ENCODE measurements at places on chromosomes 12 and 14.

DNA sequence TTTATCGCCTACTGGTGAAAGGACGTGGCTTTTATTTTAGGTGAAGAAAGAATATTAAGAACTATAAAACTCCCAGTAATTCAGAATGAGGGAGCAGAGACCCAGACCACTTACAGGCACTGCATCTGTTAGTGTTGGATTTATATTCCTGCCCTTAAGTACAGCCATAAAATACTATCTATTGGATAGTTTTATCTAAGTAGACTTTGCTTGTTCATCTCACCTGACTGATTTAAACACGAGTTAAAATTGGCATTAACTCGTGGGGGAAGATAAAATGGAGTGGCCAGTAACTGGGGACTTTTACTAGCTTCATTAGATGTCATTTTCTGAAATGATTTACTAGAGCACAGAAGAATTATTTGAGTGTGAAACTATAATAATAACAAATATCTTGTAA lies 1377.5 kb upstream of the TMEM132C start:
- DNase-seq: no peak

DNA sequence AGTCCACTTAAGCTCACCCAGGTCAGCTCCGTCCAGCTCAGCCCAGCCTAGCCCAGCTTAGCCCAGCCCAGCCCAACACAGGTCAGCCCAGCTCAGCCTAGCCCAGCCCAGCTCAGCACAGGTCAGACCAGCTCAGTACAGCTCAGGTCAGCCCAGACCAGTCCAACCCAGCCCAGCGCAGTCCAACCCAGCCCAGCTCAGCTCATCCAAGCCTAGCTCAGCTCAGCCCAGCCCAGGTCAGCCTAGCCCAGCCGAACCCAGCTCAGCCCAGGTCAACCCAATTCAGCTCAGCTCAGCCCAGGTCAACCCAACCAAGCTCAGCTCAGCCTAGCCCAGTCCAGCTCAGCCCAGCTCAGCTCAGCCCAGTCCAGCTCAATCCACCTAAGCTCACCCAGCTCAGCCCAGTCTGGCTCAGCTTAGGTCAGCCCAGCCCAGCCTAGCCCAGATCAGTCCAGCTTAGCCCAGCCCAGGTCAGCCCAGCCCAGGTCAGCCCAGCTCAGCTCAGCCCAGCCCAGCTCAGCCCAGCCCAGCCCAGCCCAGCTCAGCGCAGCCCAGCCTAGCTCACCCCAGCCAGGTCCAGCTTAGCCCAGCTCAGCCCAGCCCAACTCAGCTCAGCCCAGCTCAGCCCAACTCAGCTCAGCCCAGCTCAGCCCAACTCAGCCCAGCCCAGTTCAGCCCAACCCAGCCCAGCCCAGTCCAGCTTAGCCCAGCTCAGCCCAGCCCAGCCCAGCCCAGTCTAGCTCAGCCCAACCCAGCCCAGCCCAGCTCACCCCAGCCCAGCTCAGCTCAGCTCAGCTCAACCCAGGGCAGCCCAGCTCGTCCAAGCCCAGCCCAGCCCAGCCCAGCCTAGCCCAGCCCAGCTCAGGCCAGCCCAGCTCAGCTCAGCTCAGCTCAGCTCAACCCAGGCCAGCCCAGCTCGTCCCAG lies 184.0 kb downstream of the TMEM121 start:
- DNase-seq: no peak

DNA sequence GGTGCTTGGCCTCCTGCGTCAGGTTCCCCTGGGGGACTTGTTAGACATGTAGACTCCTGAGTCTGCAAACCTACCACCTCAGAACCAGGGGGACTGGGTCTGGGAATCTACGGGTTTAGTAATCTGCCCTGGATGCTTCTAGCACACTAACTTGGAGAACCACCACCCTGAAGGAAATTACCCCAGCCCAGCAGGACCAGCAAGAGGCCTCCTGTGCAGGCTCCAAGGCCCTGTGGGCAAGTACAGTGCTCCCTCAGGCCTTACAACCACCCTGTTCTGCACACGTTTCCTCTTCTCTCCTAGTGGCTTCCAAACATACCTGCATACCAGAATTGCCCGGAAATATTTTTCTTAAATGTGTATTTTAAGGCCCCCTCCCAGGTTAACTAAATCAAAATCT lies 423.0 kb downstream of the FUT8 start:
- no peak for DNase-seq

- peak; percentile 22 for DNase-seq
These were observed 700.2 kb downstream of the DIO2 start for GRCh38 chr14:79511146-79511545.

DNA sequence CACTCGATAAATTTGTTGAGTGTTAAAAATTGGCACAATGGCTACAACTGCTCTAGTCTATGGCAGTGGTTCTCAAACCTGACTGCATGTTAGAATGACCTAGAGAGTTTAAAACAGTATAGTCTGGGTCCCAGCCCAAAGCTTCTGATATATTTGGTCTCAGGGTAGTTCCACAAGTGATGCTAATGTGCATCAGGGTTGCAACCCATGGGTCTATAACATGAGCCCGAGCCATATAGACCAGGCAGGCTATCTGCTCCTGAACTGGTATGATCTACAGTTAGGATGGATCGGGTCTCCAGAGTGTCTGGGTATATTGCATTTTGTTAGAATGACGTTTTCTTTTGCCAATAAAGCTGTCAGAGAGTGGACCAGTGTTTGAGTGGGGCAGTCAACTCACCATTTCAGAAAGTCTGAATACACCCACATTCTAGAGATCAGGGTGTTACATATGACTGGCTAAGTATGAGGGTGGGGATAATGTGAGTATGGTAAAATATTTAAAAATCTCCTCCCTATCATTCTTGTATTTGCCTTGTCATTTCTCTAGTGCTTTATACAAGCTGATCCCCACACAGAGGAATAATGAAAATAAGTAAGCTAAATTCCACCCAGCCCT lies 80.9 kb downstream of the FRMD6 start:
- DNase-seq: no peak

- no peak for DNase-seq
These were observed 60.2 kb downstream of the PAX9 start for GRCh38 chr14:36721877-36722276.
